Colonic mucosa (tissue), 4 donors: ENCODE measurements at places on chromosomes 5 and 9. TPM values are rescaled to one million over a fixed set of nuclear protein-coding genes. Genes with fewer than 3 reads are reported as not detected.
A peak's percentile ranks its signal among the peaks of the same experiment; 100 is the strongest.

GRCh38 chr9:68746525-68746924 lies 41.5 kb downstream of the PIP5K1B start:
- no peak for DNase-seq

DNA sequence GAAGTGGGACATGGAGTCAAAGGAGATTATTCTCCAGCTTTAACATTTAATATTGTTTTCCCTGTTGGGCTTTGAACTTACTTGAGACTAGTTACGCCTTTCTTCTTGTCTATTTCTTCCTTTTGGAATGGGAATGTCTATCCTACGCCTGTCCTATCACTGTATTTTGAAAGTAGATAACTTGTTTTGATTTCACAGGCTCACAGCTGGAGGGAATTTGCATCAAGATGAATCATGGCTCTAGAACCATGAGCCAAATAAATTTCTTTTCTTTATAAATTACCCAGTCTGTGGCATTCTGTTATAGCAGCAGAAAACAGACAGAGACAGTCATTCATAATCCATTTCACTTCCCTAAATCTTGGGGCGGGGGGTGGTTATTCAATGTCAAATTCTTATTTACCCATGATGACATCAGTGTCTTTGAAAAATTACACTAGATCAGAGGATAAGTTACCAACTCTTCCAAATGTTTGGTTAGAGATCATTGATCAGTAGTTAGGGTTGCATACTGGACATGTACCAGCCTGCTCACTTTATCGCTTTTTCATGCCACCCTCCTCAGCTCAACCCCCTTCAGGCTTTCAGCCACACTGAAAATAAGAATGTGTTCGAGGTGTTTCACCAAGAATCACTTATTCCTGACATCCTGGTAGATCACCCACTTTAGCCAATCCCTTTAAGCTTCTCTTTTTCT lies 419.6 kb upstream of the PIK3R1 start:
- DNase-seq: no peak

GRCh38 chr5:109917154-109917546 lies 227.4 kb downstream of the MAN2A1 start:
- no peak for DNase-seq

DNA sequence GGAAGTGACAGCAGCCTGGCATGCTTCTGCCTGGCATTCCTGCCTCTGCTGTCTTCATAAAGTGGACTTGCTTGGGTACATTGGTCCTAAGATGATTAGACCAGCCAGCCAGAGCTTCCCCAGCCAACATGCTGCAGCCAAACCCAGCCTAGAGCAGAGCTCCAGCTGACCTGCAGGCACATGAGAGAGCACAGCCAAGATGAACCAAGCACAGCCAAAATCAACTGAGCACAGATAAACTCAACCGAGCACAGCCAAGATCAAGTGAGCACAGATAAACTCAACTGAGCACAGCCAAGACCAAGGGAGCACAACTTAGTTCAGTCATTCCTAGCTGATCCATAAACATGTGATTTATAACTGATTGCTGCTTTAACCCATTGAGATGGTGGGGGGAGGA lies 266.5 kb downstream of the MSX2 start:
- no peak for DNase-seq

GRCh38 chr9:118313965-118314364 lies 609.8 kb downstream of the TLR4 start:
- no peak for DNase-seq

- DNase-seq: no peak
Measured at GRCh38 chr5:72007336-72008111, 99.8 kb upstream of the MAP1B start.

GRCh38 chr5:164146223-164146622 lies 640.8 kb downstream of the MAT2B start:
- no peak for DNase-seq

- DNase-seq: no peak
Measured at GRCh38 chr5:71939452-71940230, 167.6 kb upstream of the MAP1B start.

DNA sequence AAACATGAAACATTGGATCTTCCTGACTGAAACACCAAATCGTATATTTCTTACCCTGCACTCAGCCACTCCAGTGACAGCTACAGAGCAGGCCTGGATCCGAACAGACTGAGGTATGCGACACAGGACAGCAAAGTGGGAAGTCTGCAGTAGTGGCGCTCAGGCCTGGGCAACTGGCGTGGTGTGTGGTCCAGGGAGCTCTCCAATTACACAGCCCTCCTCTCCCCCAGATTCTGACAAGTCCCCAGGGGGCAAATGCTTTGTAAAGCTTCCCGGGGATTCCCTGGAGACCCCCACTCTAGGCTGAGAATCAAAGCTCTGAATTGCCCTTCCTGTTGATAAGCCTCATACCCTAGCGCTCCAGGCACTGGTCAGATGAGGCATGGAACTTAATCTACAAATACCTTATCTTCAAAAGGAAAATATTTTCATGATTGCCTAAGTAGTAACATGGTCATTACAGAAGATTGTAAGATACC lies 104.8 kb upstream of the ERCC6L2 start:
- no peak for DNase-seq

DNA sequence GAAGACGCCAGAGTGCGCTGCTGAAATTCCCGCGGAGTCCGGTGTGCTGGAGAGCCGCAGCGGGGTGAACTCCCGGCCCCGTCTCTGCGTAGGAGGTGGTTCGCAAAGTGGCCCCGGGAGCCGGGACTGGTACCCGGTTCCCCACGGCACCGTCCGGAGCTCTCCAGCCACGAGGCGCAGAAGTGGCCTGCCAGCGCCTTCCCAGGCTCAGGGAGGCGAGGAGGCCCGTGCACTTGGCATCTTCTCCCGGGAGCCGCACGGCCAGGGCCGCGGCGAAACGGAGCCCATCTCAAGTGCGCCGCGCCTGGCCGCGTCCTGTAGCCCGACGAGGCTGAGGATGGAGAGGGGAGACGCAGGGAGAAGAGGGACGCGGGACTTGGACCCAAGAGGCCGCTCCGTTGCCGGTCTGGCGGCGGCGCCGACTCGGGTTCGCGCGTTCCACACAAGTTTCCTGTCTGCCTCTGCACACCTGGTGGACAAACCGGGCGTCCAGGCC lies 1.1 kb upstream of the IRX1 start:
- no peak for DNase-seq

DNA sequence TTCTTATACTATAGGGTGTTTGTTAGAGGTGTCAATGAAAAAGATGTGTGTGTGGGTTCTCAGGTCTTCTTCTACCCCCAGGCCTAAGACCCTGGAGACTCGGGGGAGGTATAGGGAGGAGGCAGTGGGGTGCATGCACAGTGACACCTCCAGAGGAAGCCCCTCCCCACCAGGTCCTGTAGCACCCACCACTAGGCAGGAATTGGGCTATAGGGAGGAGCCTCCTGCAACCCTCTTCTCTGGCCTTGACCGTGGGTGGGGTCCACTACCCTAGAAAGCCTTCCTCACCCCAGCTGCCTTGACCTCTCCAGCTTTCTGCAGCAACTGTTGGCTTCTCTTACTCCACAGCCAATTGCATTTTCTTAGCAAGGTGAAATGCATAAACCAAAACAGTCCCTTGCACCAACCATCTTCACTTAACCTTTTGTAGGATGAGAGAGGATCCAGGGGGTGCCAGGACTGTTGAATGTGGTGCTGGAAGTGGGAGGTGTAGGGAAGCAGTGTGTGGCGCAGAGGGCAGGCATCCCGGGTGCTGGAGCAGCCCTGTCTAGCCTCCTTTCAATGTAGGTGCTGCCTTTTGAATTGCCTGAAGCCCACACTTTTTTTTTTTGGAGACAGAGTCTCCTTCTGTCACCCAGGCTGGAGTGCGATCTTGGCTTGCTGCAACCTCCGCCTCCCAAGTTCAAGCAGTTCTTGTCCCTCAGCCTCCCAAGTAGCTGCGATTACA lies 128.5 kb downstream of the RGS3 start:
- DNase-seq: no peak

DNA sequence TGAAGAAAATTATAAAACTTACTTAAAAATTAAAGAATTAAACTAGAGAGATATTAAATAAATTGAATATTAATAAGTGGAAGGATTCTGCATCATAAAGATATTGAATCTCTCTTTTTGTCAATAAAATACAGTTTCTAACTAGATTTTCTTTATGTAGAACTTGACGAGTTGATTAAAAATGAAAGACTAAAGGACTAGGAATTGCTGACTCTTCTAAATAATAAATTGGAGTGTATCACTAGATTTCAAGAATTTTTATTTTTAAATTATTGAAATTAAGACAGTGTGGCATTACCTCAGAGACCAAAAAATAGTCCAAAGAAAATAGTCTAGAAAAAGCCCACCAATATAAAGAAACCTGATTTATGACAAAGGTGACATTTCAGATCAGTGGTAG lies 492.4 kb downstream of the CETN3 start:
- no peak for DNase-seq

DNA sequence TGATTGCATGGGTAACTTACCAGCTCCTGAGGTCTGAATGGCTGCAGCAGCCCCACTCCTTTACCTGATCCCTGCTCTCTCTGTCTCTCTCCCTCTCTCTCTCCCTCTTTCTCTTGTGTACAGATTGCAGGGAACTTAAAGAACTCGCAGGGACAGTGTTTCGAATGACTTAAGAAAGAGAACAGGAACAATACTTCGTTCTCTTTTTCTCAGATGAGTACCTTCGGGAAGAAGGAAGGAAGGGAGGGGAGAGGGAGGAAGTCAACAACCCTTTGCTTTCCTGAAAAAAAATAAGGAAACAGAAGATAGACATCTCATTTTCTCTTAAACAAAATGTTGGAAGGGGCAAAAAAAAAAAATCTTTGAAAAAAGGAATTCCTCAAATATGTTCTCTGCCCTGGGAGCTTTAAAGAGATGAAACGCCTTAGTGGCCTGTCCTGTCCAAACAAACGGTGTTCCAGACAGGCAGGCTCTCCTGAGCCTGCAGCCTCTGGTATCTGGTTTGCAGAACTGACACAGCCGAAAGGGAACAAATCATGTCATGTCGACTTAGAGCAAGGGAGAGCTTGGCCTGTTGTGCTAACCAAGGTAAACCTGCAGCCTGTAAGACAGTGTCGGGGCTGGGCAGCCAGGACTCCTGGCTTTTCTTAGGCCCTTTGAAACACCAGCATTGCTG lies at the start of gene ZNF366:
Gene ZNF366 (minus strand): TSS at position 180 of the 676 bp plus-strand sequence. CDS start 45,914 bp downstream, outside the sequence.
- no peak for DNase-seq

DNA sequence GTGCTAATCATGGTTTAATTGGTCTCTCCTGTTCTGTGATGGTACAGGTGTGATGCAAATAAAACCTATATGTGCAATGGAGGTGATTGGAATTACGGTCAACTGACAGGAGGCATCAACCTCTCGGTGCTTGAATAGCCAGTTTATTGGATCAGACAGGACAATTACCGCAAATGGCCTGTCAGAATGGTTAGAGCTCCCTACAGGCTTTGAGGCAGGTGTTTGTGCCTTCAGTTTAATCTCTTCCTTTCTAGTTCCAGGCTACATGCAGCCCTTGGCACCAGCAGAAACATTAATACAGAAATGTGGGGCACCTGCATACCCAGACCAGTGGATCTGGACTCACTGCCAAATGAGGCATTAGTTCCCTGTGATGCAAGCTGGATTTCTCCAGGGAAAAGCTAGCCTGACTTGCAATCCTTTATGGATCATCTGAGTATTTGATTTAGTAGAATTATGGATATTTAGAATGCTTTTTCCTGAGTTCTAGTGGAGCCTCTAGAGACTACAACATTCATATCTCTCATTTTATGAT lies 128.6 kb downstream of the MAT2B start:
- no peak for DNase-seq

DNA sequence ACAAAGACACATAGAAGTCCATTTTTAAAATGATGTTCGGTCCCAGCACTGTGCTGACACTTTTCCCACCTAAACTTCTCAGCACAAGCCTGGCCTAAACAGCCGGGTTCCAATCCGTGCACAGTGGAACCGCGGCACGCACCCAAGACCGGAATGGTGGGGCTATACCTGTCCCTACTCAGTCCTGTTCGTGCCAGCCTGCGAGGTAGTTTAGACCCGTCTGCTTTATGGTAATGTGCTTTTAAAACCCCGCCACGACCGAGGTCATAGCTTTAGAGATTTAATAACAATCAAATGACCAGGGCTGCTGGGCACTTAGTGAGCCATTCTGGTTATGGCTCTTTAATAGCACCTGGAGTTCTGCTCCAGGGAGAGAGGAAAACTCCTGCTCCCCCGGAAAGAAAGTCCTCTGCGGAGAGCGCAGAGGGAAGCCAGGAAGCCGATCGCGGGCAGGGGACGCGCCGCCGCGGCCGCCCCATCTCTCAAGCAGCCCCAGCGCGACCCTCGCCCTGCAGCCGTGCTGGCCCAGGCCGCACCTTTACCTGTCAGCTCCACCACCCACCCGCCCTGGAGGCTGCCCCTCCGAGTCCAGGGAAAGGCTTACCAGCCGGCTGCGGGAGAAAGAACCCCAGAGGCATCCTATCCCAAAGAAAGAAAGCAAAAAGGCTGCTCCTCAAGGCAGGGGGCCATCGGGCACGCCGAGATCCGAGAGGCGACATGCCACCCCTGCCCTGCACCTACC lies 511 bp downstream of the ARL15 start:
- peak; percentile 61 for DNase-seq

DNA sequence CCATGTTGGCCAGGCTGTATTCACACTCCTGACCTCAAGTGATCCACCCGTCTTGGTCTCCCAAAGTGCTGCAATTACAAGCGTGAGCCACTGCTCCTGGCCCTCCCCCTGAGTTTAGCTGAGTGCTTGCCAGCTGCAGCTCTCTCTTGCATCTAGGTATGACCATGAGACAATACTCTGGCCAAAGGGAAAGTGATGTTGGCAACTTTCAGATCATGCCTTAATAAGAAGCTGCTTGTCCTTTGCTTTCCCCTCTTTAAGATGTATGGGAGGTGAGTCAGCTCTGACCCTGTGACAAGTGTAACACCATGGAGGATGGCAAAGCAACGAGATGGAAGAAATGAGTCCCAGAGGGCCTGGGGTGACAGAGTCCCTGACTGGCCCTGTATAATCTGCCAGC lies 18.7 kb upstream of the DCAF12 start:
- no peak for DNase-seq

GRCh38 chr5:54520438-54520846 lies 2.9 kb downstream of the SNX18 start:
- DNase-seq: peak; percentile 33

GRCh38 chr9:134193912-134194535 lies 29.7 kb upstream of the RNU6ATAC start:
- DNase-seq: no peak

Gene DBH
- not detected for total RNA-seq

GRCh38 chr9:19101203-19101602 lies 1.5 kb downstream of the HAUS6 start:
- DNase-seq: no peak

DNA sequence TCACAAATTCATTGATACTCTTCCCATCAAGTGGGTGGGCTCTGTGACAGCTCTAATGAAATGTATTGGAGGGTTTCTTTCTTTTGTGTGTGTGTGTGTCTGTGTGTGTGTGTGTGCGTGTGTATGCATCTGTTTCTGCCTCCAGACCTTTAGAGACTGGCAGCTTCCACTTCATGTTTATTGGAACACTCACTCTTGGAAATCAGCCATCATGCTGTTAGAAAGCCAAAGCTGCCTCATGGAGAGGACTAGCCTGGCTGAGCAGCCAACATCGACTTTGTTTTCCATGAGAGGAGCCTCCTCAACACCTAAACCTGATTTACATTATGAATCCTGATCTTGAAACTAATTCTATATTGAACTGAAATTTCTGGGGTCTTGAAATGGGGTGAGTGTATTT lies 128.5 kb upstream of the FAM174A start:
- DNase-seq: no peak

- no peak for DNase-seq
Measured at GRCh38 chr5:100446879-100447430, 88.2 kb upstream of the FAM174A start.

GRCh38 chr9:120286530-120286929 lies 293.4 kb downstream of the CDK5RAP2 start:
- DNase-seq: no peak

Gene GLDC
- 0.21 TPM for total RNA-seq

- DNase-seq: no peak
Measured at GRCh38 chr5:417301-418161, 25.4 kb upstream of the EXOC3 start.

- no peak for DNase-seq
Measured at GRCh38 chr5:154302161-154302560, 111.6 kb downstream of the GALNT10 start.
